ENCODE measurements at places on chromosomes 6 and 20. TPM values are rescaled to one million over a fixed set of nuclear protein-coding genes. Genes with fewer than 3 reads are reported as not detected.

MYB gene
- total RNA-seq, result 4.7 TPM

FERMT1 gene
- not detected for total RNA-seq

PSORS1C1 gene
- total RNA-seq, result not detected

PRL gene
- not detected for total RNA-seq

CPNE5 gene
- total RNA-seq, result 0.47 TPM

C6orf163 gene
- 4.1 TPM for total RNA-seq

AMD1 gene
- total RNA-seq, result 62.2 TPM

SRMS gene
- not detected for total RNA-seq

DNA sequence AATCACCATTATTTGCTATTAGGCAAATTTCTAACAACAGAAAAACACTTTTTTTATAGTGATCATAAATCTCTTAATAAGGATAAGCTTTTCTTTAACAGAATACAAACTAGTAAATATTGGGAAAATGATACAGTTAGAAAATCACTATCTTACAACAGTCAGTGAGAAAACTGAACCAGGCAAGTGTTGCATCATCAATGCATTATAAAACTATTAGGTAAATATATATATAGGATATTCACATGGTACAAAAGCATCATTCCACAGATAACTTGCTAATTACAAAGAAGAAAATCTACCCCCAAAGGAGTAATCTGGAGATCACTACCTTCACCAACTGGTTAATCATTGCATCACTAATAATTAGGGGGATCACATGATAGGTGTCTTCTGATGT lies 652.1 kb downstream of the HACE1 start:
- no peak for DNase-seq

DNA sequence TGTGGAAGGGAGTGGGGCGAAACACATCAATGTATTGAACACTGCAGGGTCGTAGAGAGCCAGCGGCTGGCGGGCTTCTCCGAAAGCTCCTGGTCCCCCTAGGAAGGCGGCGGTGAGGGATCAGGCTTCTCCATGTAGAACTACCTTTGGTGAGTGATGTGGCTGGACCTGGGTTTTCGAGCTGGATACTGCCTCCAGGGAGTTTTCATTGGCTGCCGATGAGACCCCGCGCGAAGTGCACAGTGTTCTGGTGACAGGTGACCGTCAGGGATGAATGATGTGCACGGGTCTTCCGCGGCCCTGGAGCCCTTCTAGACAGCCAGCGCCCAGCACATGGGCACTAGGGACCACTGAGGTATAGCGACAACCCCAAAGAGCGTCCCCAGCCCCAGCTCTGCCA lies 16.4 kb downstream of the ABT1 start:
- DNase-seq, result no peak

- peak; percentile 22 for DNase-seq
Observed at GRCh38 chr6:160667639-160668481, 3.8 kb upstream of the LPA start.

DNA sequence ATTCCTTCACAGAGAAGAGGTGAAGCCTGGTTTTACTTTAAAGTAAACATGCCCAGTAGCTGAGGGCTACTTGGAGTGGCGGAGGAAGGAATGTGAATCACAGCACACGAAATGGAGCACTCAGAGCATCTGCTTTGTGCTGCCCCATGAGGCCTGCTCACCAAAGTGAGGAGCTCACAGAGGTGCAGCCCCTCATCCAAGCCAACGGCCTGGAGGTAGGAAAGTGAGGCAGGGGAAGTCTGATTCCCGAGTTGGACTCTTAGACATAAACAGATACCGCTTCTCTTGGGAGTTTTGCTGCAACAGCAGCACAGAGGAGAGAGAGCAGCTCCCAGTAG lies 3.6 kb downstream of the YTHDF1 start:
- no peak for DNase-seq

- no peak for DNase-seq
Observed at GRCh38 chr20:17691758-17692157, 8.0 kb upstream of the BANF2 start.

- DNase-seq, result no peak
Observed at GRCh38 chr6:38708496-38708895, 5.6 kb upstream of the GLO1 start.

DNA sequence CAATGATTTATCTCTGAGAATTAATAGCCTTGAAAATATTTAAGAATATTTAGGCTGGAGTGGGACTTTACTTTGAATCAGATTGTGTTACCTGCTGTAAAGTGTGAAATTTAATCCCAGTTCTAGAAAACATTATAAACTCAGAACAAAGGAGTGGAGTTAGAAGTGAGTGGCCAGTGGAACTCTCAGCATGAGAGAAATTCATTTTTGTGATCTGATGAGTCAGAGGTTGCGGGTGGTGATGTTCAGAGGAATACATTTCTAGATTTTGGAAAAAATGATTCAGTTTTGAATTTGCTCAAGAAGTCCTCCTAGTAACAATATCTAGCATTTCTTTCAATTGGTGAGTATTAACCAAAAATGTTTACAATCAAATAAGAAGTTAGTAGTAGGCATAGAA lies 167.5 kb downstream of the ZFAND3 start:
- no peak for DNase-seq

GRCh38 chr6:9292975-9293374 lies 857.6 kb upstream of the SLC35B3 start:
- DNase-seq, result no peak

GRCh38 chr6:36769183-36769675 lies 70.0 kb downstream of the CPNE5 start:
- DNase-seq, result no peak

DNA sequence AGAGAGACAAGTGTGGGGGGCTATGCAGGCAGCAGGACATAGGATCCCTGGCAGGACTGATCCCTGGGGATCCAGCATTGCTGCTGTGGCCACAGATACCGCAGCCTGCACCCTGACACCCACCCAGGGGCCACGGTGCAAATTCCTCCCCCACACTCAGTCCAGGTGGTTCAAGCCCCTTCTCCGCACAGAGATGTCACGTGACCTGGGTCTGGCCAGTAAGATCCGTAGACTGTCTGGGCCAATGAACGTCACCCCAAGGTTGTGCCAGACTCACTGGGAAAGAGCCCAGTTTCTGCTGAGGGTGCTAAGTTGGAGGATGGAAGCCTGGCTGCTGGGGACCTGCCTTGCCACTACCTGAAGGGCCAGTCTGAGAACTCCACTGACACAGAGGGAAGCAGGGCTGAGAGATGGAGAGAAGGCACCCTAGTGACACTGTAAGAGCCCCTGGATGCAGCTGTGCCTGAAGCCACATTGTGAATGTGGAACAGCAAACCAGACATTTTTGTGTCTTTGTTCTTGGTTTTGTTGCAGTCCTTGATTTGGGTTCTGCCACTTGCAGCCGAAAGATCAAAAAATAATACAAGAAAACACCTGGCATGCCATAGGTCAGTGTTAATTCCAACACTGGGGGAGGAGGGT lies 228.6 kb downstream of the PREX1 start:
- DNase-seq, result no peak

- no peak for DNase-seq
Observed at GRCh38 chr20:44026647-44027342, 112.1 kb downstream of the TOX2 start.

GRCh38 chr6:74611220-74611619 lies 594.6 kb downstream of the COL12A1 start:
- no peak for DNase-seq

Measured in CD4-positive, alpha-beta memory T cell (primary cell).